ENCODE measurements at places on chromosomes 7 and 10. TPM values are rescaled to one million over a fixed set of nuclear protein-coding genes. Genes with fewer than 3 reads are reported as not detected.

DNA sequence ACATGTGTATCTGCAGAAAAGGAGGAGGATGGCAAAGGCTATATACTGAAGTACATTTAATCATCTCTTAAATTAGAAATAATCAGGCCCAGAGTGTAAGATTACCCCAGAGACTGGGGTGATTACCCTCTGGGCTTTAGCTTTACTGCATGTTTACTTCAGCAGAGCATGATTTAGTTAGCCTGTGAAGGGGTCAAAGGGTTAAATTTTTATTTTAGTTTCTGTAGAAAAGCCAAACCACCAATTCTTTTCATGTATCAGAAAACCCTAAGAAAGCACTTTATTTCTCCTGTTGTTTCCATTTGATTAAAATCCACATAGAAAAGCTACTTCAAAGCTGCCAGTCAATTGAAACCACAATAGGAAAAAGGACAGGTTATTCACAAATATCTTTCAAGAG is 101.5 kb upstream of the LSM8 start:
- H3K36me3 ChIP-seq: no peaks in the 10 kb centered on the region
- H3K27me3 ChIP-seq: no peaks in the 10 kb centered on the region
- H3K4me1 ChIP-seq: no peaks in the 10 kb centered on the region
- no peak overlapping the region for H3K27ac ChIP-seq
- no peak for DNase-seq

- no peak for DNase-seq
- no peak overlapping the region for H3K27ac ChIP-seq
- H3K4me1 ChIP-seq: no peaks in the 10 kb centered on the region
Measured at GRCh38 chr7:12961910-12962480, 274.6 kb downstream of the ARL4A start.

DNA sequence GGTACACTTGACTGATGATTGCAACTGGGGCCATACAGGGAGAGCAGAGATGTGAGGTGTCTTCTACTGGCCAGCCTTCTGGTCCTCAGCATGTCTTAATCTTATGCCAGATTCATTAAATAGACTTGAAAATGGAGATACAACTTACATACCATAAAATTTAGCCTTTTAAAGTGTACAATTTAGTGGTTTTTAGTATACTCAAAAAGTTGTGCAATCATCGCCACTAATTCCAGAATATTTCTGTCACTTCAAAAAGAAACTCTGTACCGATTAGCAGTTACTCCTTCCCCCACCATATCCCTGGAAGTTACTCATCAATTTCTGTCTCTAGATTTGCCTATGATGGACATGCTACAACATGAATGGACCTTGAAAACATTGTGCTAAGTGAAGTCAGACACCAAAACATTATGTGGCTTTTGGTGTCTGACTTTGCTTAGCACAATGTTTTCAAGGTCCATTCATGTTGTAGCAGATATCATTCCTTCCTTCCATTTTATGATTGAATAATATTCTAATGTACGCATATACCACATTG is 53.0 kb downstream of the SH2D4B start:
- H3K4me3 ChIP-seq: no peak overlapping the region
- H3K27me3 ChIP-seq: no peaks in the 10 kb centered on the region
- H3K4me1 ChIP-seq: no peaks in the 10 kb centered on the region
- no peak for DNase-seq

DNA sequence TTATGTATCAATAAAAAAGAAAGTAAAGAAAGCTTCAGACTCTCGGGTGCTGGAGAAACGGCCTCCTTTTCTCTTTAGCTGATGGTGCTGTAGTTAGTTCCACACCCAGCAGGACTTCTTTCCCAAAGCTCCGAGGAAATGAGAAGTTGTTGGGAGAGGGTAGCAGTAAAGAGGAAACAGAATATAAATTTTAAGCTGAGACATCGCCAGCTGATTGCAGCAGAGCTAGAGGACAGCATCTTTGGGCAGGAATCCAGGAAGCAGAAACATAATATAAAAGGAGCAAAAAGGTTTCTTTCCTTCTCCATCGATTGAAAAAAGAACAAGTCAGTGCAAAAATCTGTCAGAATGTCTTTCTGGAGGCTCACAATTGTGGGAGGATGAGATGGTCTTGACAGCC is 616.9 kb upstream of the FOXK1 start:
- H3K4me3 ChIP-seq: no peak overlapping the region
- no peaks in the 10 kb centered on the region for H3K27me3 ChIP-seq
- no peak overlapping the region for H3K27ac ChIP-seq
- H3K4me1 ChIP-seq: no peaks in the 10 kb centered on the region
- DNase-seq: no peak

- H3K4me1 ChIP-seq: no peaks in the 10 kb centered on the region
- no peak overlapping the region for H3K4me3 ChIP-seq
- no peak overlapping the region for H3K27ac ChIP-seq
- no peaks in the 10 kb centered on the region for H3K27me3 ChIP-seq
- DNase-seq: no peak
- no peaks in the 10 kb centered on the region for H3K36me3 ChIP-seq
Measured at GRCh38 chr10:132232023-132232951, 45.5 kb downstream of the DPYSL4 start.

DNA sequence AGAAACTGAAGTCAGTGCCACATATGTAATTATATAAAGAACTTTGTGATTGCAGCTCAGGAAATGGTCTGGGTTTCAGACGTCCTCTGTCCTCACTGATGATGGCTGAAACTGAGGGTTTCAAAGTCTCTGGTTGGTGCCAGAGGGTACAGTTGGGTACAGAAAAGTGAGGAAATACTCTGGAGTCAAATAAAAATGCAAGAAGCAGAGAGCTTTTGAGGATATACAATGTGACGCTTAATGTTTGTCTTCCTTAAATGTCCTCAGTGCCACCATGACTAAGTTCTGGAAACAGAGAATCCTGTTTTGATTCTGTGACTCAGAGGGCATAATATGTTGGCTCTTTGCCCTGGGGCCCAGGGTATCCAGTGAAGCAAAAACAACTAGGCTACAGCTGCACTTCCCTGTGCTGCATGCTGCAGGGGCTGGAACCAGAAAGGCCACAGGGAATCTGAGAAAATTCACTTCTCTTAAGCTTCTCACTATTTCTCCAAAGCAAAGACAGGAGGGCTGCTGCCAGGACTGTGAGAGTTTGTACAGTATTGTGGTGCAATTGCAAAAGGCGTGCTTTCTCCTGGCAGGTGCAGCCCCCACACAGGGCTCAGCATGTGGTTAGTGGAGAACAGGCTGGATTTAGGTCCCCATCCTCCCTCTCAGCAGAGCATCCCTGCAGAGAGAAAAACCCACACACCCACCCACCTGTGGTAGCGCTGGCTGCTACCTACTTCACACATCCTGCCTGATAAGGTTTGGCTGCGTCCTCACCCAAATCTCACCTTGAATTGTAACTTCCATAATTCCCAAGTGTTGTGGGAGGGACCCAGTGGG is 169.5 kb upstream of the SVIL start:
- H3K36me3 ChIP-seq: no peaks in the 10 kb centered on the region
- H3K4me3 ChIP-seq: no peak overlapping the region
- DNase-seq: no peak
- H3K4me1 ChIP-seq: no peaks in the 10 kb centered on the region
- H3K27me3 ChIP-seq: no peaks in the 10 kb centered on the region

UPK3B gene
- 3.0 TPM for total RNA-seq

CPXM2 gene
- total RNA-seq: 5.3 TPM

TMEM178B gene
- total RNA-seq: 9.4 TPM

UNC5B gene
- total RNA-seq: 31.2 TPM

DNA sequence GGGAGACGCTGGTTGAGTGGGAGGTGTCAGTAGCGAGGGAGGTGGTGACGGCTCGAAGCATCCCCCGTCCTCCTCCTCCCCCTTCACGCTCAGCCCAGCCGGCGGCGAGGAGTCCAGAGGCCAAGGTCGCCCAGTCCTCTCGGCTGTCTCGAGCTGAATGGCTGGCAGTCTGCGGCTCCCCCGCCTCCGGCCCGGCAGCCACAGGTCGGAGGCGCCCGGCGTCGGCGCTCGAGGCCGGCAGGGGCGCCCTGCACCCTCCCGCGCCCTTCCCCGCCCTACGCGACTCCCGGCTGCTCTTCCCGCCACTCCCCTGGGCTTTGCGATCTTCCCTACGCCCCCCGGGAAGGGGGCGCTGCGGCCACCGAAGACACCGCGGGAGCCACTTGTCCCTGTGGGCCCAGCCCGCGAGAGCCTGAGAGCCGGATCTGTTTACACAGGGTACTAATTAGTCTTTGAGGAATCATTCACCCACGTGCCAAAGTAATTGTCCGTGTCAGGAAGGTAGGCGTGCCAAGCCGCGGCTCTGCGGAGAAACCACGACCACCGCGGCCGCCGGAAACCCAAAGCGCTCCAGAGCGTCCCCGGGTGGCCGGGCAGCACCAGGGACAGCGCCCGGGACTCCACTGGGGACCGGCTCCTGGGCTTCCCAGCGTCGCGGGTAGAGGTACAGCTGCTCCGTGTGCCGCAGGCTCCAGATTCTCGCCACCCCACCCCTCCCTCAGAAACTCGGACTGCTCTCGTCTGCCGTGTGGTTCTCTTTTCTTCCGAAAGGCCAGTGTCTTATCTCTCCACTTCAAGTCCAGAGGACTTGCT is at the start of gene NXPH1:
Gene NXPH1, plus strand, starts transcription at position 133 of the 813 bp plus-strand sequence.
- H3K36me3 ChIP-seq: no peaks in the 10 kb centered on the region
- H3K4me1 ChIP-seq: peaks cover 38% of the 10 kb centered on the region
- DNase-seq: peak; percentile 83
- H3K4me3 ChIP-seq: peak within 1 kb of the TSS; percentile 89
- peaks cover 86% of the 10 kb centered on the region for H3K27me3 ChIP-seq
- no peak within 1 kb of the TSS for H3K27ac ChIP-seq

ACTR3C gene
- 1.5 TPM for total RNA-seq

GRCh38 chr10:11236234-11236633 is 218.6 kb downstream of the CELF2 start:
- H3K4me3 ChIP-seq: no peak overlapping the region
- no peak for DNase-seq
- H3K4me1 ChIP-seq: no peaks in the 10 kb centered on the region
- no peak overlapping the region for H3K27ac ChIP-seq
- no peaks in the 10 kb centered on the region for H3K27me3 ChIP-seq
- H3K36me3 ChIP-seq: no peaks in the 10 kb centered on the region

DNA sequence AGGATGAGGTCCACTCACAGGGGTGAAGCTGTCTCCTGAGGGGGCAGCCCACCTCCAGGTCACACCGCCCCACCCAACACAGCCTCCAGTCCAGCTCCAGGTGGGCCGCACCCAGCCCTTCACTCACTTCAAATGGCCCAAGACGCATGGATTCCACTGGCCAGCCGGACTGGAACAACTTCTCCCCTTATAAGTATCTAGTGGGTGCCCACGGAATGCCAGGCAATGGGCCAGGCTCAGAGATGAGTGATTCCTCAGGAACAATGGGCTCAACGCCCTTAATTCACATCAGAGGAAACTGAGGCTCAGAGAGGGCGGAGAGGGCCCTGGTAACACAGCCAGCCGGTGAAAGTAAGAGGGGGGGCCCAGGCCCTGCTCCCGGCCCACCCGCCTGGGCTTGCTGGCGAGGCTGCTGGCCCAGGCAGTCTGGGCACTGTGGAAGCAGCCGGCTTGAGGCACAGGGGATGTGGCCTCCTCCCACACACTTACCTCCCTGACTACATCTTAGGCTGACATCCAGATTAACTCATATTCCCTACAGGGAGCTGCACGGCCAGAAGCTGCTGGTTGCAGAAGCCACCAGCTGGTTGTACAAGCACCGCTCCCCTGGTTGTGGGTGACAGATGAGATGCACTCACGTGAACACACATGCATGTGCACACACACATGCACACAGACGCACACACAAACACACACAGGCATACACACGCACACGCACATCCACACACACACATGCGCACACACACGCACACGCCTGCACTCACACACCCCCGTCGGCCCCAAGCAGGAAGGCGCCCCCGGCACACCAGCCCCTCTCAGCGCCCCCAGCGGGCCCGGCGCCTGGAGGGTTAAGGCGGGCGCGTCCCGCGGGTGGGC is 1.0 kb upstream of the FAM20C start:
- 0 out of 2 replicates have a peak, but pooled peaks cover 4% of the 10 kb centered on the region for H3K36me3 ChIP-seq
- DNase-seq: no peak

GRCh38 chr10:49230004-49230403 is 41.8 kb upstream of the TMEM273 start:
- H3K27ac ChIP-seq: no peak overlapping the region
- no peaks in the 10 kb centered on the region for H3K27me3 ChIP-seq
- no peaks in the 10 kb centered on the region for H3K36me3 ChIP-seq
- no peaks in the 10 kb centered on the region for H3K4me1 ChIP-seq

PHYHIPL gene
- 2.1 TPM for total RNA-seq

DNA sequence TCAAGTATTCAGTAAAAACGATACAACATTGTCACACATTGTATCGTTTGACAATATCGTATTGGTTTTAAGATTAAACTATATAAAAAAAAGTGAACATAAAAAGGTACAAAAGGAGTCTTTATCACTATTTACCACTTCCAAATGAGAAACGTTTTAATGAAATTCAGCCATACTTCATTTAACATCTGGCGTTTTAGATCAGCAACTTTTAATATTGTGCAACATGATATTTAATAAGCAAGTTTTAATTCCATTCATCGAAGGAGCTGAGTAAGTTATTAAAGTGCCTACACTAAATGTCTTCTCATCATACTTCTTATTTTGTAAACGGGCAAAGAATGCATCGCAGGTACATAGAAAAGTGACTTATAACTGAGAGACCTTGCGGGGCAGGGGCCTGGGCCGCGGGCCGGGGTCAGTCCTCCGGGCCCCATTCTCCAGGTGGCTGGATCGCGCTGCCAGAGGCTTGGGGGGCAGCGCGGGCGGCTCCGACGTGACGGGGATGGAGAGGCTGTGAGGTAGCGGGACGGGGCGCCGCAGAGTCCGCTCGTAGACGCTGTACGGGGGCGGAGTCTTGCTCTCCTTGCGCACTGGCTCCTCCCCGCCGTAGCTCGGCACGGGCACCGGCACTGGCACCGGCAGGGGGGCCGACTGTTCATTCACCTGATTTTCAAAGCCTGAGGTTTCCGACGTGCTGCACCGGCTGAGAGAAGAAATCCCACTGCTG is 165.8 kb upstream of the IMMP2L start:
- H3K27me3 ChIP-seq: no peaks in the 10 kb centered on the region
- peak overlapping the region; percentile 41 for H3K4me3 ChIP-seq
- H3K36me3 ChIP-seq: no peaks in the 10 kb centered on the region

DNA sequence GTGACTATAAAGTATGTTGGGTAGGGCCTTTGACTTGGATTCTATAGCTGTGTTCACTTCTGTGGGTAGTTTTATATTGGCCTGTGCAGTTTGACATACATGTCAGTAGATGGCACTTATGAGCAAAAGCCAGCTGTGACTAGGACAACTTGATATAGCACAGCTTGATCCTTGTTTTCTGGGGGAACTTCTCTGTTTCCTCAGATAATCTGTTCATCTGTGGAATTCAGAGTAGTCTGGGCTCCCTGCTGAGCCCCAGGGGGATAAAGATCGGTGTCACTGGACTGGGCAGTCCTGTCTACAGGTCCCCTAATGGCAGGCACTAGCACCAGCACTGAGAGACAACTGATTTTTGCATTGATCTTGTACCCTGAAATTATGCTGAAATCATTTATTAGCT is 25.4 kb downstream of the CYP2C9 start:
- no peaks in the 10 kb centered on the region for H3K36me3 ChIP-seq
- no peak overlapping the region for H3K4me3 ChIP-seq
- no peaks in the 10 kb centered on the region for H3K4me1 ChIP-seq

- no peaks in the 10 kb centered on the region for H3K4me1 ChIP-seq
- H3K27me3 ChIP-seq: no peaks in the 10 kb centered on the region
- no peaks in the 10 kb centered on the region for H3K36me3 ChIP-seq
- DNase-seq: no peak
- H3K27ac ChIP-seq: no peak overlapping the region
Measured at GRCh38 chr7:2487586-2488271, 11.5 kb upstream of the GRIFIN start.

All from GM23338 (cell line).